ENCODE measurements at places on chromosomes 12 and 14.

DNA sequence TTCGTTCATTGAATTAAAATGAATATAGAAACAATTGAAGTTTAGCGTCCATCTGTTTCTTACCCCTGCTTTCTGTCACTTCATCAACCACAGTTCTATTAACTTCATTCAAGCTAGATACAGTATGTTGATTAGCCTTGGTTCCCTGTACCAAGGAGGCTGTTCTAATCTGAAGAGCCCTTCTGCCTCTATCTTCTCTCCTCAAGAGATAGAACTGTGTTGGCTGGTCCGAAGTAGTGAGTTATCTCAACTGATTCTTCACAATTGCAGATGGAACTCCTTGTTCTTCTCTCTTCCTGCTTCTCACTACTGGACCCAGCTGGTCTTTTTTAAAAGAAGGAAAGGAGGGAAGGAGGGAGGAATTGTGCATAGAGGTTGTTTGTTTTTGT lies 82.1 kb upstream of the TRAF3 start:
- no peak for DNase-seq

GRCh38 chr12:65695113-65695865 lies 129.0 kb upstream of the HMGA2 start:
- no peak for DNase-seq

- DNase-seq: no peak
These were observed 35.5 kb upstream of the C12orf75 start for GRCh38 chr12:105294886-105295479.

GRCh38 chr12:52204095-52204930 lies 12.5 kb upstream of the KRT80 start:
- DNase-seq: no peak

GRCh38 chr12:124646385-124647230 lies 79.2 kb upstream of the NCOR2 start:
- DNase-seq: no peak

DNA sequence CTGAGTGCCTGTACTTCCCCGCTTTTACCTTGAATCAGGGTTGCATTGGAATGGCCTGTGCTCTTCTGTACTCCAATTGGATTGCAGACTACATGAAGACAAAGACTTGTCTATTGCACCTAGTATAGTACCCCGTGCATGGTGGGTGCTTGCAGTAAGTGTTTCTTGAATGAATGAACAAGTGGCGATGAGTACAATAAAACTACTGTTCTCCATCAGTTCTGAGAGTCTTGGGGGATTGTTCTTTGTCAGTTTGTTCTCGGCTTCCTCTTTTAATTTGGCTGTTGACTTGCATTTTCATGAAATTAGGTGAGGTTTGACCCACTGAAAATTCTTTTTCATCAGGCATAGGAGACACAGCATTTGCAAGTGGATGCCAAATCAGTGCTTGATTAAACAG lies 34.1 kb downstream of the ERH start:
- no peak for DNase-seq

DNA sequence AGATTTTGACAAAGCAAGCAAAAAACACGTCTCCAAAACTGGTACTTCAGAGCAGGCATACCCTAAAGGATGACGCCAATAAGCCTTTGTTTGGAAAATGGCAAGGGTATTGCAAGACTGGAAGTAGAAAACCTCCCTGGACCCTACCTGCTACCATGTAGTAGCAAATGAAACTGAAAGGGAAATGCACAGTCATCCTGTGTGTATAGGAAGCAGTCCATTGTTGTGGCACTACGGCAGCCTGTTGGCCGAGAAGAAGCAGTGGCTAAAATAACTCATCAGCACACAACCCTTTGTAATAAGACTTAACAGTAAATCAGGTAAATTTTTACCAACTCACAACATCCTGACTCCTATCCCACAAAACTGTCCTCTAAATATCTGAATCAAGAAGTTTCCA lies 386.4 kb downstream of the RGS6 start:
- no peak for DNase-seq

DNA sequence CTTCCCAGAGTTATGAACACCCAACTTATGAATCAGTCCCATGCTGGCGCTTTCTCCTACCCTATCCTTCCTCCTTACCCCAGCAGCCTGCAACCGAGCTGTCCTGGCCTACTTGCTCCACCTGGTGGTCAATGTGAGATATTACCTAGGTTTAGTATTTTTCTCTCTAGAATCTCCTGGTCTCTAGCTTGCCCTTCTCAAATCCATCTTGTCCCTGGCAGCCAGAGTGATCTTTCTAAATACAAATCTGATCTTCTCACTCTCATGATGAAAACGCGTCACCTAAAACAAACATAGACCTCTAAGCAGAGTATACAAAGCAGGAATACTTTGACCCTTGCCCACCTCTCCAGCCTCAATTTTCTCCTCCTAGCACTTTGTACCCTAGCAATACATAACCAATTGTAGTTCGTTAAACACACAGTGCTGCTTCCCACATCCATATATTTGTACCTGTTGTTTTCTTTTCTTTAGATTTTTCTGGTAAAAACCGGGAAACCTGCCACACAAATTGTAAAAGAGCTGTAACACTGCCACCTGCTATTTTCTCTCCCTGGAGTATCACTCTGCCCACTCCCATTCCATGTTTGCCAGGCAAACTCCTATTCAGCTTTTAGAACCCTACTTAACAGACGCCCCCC lies 20.0 kb upstream of the TCP11L2 start:
- peak; percentile 64 for DNase-seq

DNA sequence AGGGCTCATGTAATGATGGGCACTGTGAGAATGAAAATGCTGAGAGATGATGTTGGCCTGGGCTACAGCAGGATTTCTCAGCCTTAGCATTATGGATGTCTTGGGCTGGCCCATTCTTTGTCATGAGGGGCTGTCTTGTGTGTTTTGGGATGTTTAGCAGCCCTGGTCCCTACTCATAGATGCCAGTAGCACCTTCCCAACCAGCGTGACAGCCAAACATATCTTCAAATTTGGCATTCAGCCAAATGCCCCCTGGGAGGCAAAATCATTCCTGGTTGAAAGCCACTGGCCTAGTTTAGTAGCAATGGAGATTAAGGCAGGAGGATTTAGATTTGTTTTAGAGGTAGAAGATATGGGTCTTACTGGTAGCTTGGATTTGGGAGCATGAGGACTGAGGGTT lies 26.6 kb downstream of the UBE3B start:
- no peak for DNase-seq

- DNase-seq: peak; percentile 14
These were observed 27.4 kb upstream of the SMUG1 start for GRCh38 chr12:54215989-54216796.

DNA sequence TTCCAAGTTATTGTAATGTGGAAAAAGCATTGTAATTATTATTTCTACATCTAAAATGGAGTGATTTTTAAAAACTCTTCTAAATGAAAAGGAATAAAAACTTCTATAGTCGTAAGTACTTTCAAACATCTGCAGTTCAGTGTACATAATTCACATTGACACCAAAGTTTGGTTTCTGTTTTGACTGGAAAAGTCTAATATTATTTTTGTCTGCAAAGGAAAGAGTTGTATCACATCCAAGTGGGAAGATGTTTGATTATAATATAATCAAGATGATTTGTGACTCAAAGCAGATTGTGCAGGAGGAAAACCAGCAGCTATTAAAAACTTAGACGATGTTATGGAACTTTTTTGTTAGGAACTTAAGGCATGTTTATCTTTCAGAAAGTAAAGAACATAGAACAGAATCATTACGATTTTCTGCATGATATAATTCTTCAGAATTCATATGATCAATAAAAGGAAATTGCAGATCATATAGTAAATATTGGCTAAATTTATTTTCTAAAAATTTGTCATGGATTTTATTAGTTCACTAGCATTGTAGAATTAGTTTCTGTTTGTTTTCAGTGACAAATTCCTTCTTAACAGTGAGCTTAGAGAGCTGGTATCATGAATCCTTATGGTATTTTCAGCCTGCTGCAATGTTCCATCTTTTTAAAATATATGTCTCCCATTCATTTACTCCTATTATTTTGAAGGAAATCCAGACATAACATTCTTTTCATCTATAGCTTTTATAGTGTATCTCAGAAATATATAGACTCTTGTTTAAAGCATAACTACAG lies 145.8 kb downstream of the MIPOL1 start:
- no peak for DNase-seq

DNA sequence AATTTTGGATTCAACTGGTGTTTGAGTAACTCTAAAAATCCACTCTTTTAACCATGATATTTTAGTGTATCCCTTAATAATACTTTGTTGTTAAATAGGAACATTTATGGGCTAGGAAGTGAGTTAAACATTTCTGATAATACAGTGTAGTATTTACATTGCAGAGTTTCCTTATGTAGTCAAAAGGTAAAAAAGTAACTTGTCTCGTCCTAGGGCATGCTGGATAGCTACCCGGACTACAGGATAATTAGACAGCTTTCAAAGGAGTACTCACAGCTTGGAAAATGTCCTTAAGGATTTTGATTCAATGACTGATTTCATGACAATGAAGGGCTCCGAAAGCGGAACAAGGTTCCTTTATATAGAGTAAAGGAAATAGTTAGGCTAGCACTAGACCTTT lies 14.5 kb upstream of the KITLG start:
- DNase-seq: no peak

- peak; percentile 34 for DNase-seq
These were observed 3.6 kb upstream of the UBC start for GRCh38 chr12:124917841-124918621.

DNA sequence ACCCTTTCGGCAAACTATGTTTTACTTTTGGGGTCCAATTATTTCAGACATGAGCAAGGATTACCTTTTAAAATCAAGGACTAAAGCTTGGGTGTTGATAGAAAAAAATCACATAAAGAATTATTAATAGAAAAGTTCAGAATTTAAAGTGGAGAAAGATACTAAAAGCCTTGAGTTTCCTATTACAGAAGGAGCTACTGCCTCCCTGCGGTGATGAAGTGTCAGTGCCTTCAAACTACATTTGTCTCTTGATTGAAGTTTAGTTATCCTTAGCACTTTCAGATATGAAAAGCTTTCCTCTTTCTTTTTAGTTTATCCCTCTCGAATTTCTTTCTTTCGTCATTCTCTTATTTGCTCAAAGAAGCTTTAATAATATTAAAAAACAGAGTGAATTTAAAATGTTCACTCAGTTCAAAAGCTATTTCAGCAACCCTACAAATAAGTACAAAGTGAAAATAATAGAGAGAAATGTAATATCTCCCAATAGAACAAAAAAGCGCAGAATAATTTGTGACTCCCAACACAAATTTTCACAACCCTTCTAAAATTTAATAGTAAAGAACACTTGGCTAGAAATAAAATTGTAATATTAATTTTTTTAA lies 87.6 kb downstream of the SEC23A start:
- peak; percentile 32 for DNase-seq

DNA sequence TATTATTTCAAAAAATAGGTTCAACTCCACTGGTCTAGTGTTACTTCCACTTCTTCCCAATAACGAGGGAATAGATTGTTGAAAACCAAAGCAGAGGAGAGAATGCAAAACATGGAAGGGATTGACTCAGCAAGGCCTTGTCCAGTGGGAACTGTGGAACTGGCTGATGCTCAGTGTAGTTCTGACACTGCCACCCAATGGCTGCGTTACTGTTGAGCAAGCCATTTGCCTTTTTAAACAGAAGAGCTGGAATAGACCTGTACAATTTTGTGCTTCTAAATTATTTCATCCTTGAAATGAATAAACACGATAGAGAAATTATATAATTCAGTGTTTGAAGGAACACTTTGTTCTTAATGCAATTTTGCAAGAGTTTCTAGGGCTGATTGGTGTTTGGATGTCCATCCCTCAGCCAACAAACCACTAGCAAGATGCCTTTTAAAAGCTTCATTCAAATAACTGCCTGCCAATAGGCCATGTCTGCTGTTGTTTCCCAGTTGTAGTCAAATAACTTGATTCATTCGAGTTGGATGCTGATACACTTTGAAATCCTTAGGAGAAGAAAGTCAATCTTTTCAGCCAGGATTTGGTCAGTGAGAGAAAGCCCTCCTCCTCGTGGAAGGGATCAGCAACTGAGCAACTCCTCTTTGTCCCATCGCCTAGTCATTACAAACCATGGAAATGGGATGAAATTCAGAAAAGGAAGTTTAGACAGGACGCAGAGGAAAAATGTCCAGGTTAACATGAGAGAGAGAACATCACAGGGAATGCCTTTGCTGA lies 7.3 kb upstream of the MGP start:
- no peak for DNase-seq

- DNase-seq: no peak
These were observed 97.1 kb upstream of the SRRM4 start for GRCh38 chr12:118884226-118884625.

DNA sequence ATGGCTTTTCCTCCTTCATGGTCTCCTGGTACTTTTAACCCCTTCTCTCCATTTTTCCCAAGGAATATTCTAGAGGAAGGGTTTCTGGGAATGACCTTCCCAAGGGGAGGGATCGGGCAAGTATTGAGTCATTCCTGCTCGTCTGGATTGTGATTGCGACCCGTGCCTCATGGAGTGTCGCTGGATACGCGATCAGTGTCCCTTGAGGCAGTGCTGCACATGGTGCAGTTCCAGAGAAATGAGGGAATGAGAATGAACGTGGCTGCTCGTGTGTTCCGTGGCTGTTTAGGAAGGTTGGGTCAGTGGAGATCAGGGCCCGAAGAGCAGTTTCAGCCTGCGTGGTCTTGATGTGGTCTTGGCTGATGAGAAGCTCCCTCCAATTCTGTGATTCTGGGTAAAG lies 234.4 kb downstream of the CACNA1C start:
- DNase-seq: no peak

GRCh38 chr12:94032368-94032767 lies 116.0 kb upstream of the PLXNC1 start:
- DNase-seq: no peak

GRCh38 chr14:105326891-105327694 lies 12.5 kb downstream of the PACS2 start:
- DNase-seq: no peak

- no peak for DNase-seq
These were observed 15.7 kb downstream of the SNRPF start for GRCh38 chr12:95874452-95874851.

DNA sequence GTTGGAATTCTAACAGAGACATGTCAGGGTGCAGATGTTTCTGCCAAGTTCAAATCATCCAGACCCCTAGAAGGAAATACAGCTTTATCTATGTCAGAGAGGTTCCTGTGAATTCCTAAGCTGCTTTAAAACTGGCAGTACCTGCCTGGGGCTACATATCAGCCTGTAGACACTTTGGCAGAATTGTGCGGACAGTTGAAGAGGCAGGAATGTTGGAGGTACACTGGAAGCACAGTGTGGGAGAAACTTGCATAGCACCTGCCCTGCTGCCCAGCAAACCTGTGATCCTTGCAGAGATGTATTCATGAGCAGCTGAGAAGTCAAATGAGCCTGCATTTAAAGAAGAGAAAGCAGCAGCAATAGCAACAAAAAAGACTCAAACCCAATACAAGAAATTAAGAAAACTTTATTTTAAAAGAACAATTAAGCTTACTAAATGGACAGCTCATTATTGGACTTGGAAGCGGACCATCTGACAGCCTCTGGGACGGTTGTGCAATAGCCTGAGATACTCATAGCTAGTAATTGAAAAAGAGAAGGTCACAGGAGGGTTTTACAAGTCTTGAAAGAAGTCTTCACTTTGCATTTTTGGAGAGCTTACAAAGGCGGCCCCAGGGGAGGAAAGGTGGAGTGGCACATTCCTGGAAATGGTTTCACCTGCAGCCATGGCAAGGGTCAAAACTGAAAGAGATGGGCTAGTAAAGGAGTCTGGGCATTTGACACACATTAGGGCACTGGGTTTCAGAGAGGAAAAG lies 280.9 kb upstream of the FLRT2 start:
- DNase-seq: no peak

All from CD4-positive, alpha-beta T cell treated with Interleukin-2 at 100 ng/mL for 4 hours (primary cell).